ENCODE measurements at places on chromosomes 11 and 22. TPM values are rescaled to one million over a fixed set of nuclear protein-coding genes. Genes with fewer than 3 reads are reported as not detected.

DNA sequence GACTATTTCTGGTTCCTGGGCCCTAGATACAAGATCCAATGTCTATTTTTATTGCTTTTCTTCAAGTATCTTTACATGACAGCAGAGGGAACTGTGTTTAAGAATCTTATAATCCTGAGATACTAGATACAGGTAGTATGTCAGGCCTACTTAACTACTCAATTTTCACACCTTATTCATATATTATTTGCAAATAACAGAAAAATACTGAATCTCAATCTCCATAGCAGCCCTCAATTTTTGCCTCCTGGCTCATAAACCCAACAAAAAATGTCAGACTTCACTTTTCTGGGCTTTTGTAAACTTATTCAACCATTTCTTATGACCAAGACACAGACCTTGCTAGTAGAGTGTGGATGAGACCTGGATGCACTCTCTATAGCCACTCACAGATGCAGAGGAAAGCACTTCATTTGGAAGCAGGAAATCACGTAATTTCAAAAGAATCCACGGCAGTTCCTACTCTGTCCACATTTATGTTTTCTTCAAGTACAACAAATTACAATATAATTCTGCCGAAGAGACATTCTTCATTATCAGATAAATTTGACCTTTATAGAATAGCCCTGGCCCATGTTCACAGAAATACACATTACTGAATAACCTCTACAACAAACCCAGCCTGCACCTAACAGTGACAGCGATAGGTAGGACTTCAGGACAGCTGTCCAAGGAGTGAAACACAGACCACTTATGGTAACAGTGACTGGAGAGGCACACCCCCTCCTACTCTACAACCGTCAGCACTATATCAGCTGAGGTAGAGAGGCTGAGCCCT is 62.0 kb upstream of the YPEL1 start:
- DNase-seq: no peak

Gene DGCR8
- 41.7 TPM for polyA plus RNA-seq

DNA sequence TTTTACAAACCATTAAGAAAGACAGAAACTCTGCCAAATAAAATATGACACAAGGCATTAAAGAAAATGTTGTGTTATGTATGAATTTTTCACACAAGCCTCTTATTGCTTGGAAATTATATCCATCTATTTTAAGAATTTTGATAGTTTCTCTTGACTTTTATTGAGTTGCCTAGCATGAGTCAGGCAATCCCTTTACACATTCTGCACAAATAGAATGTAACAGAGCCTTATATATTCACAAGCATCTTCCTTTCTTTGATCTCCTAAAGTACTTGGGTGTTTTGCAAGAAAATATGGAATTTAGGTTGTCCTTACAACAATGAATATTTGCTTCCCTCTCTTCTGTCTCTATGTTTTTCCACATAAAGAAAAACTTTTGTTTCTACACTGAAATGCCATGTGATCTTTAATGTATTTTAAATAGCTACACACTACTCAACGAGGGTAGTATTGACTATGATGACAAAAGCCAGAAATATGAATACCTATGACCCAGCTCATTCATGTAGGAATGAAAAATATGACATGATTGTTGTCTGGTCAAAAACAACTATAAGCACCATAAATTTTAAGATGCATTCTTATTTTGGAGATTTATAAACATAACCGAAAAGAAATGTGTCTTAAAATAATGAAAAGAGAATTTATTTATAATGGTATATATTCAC is 398.8 kb downstream of the GUCY1A2 start:
- no peak for DNase-seq

Gene NEFH
- polyA plus RNA-seq: 1.5 TPM

GRCh38 chr11:34910817-34911216 is 5.4 kb downstream of the APIP start:
- no peak for DNase-seq

Gene APOA4
- not detected for polyA plus RNA-seq

- no peak for DNase-seq
Measured at GRCh38 chr22:31128156-31128555, 5.4 kb downstream of the INPP5J start.

- no peak for DNase-seq
Measured at GRCh38 chr11:64631675-64632074, 40.7 kb downstream of the SLC22A12 start.

Gene PVALB
- 22.8 TPM for polyA plus RNA-seq

Gene CBLIF
- polyA plus RNA-seq: not detected

DNA sequence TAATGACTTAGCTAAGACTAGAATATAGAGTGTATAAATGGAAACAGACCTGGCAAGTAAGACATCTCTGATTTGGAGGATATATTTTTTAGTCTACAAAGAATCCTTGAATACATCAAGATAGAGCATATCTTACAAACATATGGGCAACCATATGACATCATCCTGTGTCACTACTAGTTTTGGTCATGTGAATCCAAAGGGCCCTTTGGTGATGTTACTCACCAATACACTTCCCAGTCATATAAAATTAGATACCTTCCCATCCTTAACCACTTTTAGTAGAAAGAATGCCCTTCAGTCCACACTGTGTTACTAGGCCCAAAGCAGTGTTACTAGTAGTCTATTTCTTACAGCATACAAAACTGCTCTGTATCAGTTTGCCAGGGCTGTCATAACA is 31.6 kb downstream of the GRIA4 start:
- no peak for DNase-seq

GRCh38 chr11:128311742-128312719 is 275.3 kb downstream of the ETS1 start:
- DNase-seq: no peak

- DNase-seq: no peak
Measured at GRCh38 chr11:117392001-117392690, 64.5 kb downstream of the CEP164 start.

DNA sequence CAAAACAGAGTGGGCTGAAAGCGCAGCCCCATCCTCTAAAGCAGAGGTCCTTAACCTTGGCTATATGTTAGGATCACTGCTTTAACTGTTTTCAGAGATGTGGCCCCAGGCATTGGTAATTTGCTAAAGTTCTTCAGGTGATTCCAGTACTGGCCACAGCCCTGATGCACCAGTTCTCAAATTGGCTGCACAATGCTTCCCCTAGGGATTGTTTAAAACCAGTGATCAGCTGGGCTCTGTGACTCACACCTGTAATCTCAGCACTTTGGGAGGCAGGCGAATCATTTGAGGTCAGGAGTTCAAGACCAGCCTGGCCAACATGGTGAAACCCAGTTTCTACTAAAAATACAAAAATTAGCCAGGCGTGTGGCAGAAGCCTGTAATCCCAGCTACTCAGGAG is 8.4 kb upstream of the IRAG1 start:
- no peak for DNase-seq

Gene NXPE4
- not detected for polyA plus RNA-seq

DNA sequence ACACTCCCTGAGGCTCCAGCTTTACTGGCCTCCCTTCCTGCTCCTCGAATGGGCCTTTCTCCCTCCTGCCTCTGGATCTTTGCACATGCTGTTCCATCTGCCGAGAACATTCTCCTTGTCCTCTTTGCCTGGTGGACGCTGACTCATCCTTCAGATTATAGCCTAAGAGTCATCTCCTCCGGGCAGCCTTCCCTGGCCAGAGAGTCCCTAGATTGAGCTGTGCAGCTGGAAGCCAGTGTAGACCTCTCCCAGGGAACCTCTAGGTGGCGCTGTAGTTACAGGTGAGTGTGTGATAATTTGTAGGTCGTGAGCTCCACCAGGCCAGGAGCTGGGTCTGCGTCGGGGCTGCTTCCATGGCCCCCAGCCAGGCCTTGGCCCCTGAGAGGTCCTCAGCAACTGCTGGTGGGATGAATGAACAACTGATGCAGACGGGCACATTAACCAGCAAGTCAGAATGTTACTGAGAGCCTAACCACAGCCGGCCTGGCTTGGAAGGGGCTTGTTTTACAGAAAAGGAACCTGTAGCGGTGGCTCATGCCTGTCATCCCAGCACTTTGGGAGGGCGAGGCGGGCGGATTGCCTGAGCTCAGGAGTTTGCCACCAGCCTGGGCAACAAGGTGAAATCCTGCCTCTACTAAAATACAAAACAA is 8.7 kb downstream of the PNPLA5 start:
- no peak for DNase-seq

DNA sequence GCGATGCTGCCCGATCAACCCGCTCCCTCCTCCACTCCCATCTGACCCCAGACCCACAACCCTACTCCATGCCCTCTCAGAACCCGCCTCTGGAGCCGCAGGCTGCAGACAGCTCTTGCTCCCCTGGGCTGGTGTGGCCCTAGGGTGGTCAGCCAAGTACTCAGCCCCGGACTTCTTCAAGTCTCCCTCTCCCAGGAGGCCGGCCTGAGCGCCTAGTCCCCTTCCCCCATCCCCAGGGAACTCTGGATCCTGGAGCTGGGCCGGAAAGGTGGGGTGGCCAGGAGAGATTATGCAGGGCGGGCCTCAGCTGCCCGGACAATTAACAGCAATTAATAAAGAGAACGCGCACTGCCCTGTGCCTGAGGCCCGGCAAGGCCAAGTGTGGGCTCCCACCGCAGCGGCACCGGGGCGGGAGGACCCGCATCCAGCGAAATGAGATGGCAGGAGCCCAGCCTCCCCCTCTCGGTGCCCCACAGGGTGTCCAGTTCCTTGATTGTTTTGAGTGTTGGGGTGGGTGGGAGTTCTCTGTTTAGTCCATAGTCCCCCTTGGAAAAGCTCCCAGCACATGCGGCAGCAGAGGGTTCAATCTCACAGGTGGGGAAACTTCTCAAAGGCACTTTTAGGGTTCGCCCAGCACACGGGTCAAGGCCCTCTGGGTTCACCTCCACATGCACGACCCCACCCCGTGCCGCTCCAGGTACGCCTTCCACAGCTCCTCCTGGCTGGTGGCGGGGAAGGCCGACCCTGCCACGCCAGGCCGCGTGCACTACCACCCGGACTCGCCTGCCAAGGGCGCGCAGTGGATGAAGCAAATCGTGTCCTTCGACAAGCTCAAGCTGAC is 3.1 kb downstream of the TBX1 start:
- DNase-seq: no peak

- DNase-seq: no peak
Measured at GRCh38 chr22:47112994-47113852, 350.8 kb downstream of the TBC1D22A start.

GRCh38 chr22:43304831-43305590 is 38.2 kb downstream of the SCUBE1 start:
- DNase-seq: no peak

DNA sequence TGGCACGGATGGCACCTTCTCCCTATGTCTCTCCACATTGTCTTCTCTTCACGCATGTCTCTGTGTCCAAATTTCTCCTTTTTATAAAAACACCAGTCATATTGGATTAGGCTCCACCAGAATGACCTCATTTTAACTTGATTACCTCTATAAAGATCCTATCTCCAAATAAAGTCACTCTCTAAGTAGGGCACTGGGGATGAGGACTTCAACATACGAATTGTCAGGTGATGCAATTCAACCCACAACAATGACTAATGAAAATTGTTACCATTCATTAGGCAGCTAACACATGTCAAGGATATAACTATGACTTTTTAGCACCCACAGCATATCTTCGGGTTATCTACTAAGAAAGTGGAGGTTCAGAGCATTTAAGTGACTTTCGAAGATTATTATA is 55.5 kb upstream of the USP47 start:
- DNase-seq: no peak

DNA sequence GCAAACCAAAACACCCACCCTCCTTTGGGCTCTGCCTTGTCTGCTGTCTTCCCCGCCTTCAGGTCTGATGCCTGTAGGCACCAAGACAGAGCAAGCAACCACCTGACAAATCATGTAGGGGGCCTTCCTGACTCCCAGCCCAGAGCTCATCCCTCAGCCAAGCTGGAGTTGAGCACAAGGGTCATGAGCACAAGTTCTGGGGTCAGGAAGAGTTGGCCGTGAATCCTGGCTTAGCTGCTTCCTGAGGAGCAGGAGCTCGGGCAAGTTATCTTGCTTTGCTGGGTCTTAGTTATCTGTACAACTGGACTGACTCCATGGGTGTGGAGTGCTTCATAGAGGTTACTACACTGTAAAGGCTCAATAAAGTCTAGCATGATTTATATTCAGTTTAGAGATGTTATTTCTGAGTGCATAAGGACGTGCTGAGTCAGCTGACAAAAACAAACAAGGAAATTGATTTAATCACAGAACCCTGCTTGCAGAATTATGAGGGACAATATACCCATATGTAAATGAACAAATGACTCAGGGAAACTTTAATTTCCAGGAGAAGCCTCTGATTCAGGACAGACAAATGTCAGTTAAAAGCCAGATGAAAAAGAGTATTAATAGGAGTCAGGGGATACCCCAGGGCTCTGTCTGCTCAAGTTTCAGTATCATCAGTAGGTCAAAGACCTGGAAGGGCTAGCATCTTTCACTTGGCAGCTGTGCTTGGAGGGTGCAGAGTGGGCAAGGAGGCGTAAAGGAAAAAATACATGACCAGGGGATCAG is 15.0 kb upstream of the APOA1 start:
- DNase-seq: no peak

DNA sequence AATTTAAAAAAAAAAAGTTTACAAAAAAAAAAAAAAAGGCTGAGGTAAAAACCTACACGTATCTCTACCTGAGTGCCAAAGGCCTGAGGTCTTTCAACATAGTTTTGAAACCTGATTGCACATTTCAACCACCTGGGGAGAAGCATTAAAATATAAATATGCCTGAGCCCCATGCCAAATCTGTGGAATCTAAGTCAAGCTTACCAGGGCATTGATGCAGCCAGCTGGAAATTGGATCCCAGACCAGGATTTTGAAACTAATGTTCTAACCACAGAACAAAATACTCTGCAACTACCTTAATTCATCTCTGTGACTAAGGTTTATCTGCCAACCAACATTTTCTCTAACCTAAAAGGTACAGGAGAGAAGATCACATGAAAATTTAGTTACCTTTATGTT is 38.8 kb upstream of the CHRNA10 start:
- no peak for DNase-seq

- no peak for DNase-seq
Measured at GRCh38 chr22:19965771-19966709, 24.4 kb upstream of the TXNRD2 start.

DNA sequence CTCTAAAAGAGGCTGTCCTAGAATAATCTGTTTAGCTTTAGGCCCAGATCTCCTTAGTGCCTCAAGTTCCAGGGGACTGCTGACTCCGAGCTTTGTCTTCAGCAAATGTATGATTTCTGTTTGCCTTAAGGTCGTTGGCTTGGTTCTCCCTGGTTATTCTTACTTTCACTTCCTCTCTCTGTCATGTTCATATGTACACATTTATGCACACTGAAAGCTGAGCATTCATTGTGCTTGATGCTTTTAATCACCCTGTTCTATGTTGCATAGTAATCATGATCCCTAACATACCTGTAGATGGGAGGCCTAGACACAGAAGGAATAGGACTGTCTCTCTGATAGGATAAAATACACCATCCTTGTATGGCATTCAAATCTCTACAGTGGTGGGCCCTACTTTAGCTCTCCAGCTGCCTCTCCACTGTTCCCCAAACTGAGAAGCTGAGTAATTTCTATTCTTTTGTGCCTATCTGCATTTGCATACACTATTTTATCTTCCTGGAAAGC is 7.2 kb downstream of the PPFIBP2 start:
- DNase-seq: no peak

- no peak for DNase-seq
Measured at GRCh38 chr11:72007089-72007476, 8.4 kb downstream of the IL18BP start.

Gene NOX4
- 2.5 TPM for polyA plus RNA-seq

GRCh38 chr22:27157666-27158370 is 500.4 kb downstream of the MIAT start:
- DNase-seq: no peak

All from forelimb muscle (tissue), 1 donor.